ENCODE measurements at places on chromosomes 13 and 19.

DNA sequence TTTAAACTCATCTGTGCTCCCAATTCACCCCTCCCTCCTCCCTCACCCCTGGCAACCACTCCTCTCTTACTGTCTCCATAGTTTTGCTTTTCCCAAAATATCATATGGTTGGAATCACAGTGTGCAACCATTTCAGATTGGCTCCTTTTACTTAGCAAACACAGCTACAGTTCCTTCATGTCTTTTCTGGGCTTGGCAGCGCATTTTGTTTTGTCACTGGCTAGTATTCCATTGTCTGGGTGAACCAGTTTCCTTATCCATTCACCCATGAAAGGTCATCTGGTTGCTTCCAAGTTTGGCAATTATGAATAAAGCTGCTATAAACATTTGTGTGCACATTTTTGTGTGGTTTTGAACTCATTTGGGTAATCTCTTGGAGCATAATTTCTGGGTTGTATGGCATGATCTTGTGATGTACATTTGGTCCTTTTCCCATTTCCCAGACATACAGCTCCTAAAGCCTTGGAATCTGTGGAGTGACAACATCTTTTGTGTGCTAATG, 23.9 kb upstream of the GAS6 start:
- ATAC-seq = no peak
- no peak overlapping the region for H3K4me3 ChIP-seq
- H3K27ac ChIP-seq = no peak overlapping the region

- H3K27me3 ChIP-seq = no peaks in the 10 kb centered on the region
- H3K4me1 ChIP-seq = peaks cover 2% of the 10 kb centered on the region
- no peak overlapping the region for H3K27ac ChIP-seq
- ATAC-seq = no peak
- H3K36me3 ChIP-seq = peaks cover 54% of the 10 kb centered on the region
Observed at GRCh38 chr13:72823724-72824123, 41.8 kb downstream of the PIBF1 start.

DNA sequence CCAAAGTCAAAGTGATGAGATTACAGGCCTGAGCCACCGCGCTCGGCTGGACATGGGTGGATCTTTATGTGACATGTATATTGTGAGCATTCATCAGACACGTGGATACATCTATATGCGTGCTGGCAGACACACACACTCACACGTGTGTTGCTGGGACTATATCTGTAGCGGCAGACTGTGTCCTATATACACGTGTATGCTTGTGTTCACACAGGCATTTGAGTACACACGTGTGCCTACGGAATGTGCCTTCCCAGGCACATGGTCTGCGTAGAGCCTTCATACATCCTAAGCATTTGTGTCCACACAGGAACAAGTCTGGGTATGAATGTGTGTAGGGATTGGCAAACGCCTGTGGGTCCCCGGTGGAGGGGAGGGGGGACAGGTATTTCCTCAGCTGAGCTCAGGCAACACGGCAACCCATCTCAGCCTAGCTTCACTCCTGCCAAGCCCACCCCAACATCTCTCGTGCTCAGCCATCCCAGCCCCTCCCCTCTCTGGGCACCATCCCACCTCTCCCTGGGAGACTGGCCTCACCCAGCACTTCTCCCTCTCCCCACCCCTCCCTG, 2.6 kb downstream of the UNC13A start:
- H3K27me3 ChIP-seq = peaks cover 84% of the 10 kb centered on the region
- H3K4me3 ChIP-seq = no peak overlapping the region
- no peak overlapping the region for H3K27ac ChIP-seq
- no peaks in the 10 kb centered on the region for H3K36me3 ChIP-seq

DNA sequence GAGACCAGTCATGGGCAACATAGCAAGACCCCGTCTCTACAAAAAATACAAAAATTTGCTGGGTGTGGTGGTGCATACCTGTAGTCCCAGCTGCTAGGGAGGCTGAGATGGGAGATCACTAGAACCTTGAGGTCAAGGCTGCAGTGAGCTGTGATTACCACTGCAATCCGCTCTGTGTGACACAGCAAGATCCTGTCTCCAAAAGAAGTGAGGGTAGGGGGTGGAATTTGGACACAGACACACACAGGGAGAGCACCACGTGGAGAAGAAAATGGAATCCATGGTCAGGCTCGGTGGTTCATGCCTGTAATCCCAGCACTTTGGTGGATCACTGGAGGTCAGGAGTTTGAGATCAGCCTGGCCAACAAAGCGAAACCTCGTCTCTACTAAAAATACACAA, 8.7 kb downstream of the TNFSF9 start:
- H3K27ac ChIP-seq = no peak overlapping the region
- peaks cover 25% of the 10 kb centered on the region for H3K4me1 ChIP-seq
- H3K36me3 ChIP-seq = peaks cover 18% of the 10 kb centered on the region
- no peak for ATAC-seq
- H3K4me3 ChIP-seq = no peak overlapping the region
- no peaks in the 10 kb centered on the region for H3K27me3 ChIP-seq

- peak overlapping the region; percentile 91 for H3K27ac ChIP-seq
- H3K4me3 ChIP-seq = peak overlapping the region; percentile 67
- peak; percentile 75 for ATAC-seq
- peaks cover 58% of the 10 kb centered on the region for H3K36me3 ChIP-seq
- peaks cover 87% of the 10 kb centered on the region for H3K4me1 ChIP-seq
- H3K27me3 ChIP-seq = no peaks in the 10 kb centered on the region
Observed at GRCh38 chr19:10760273-10760944, 42.5 kb downstream of the DNM2 start.

DNA sequence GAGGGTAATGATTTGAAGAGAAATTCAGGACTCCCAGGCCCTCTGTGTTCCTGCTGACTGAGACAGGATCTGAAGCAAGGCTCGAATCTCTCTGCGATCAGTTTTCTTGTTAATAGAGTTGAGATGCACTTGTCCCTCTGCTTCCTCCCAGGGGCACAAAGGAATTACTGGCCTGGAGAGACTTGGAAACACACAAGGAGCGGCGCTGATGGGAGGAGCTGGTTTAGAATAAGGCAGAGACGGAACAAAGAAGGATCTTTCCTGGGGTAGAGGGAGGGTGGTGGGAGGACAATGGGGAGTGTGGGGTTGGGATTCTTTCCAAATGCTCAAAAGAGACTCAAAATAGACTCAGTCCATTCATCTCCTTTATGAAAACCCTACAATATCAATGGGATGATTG, 719.1 kb downstream of the UQCRFS1 start:
- no peaks in the 10 kb centered on the region for H3K36me3 ChIP-seq
- no peaks in the 10 kb centered on the region for H3K27me3 ChIP-seq
- no peak overlapping the region for H3K27ac ChIP-seq
- no peaks in the 10 kb centered on the region for H3K4me1 ChIP-seq
- ATAC-seq = no peak

GRCh38 chr19:33564836-33565338, 43.3 kb upstream of the PEPD start:
- H3K4me1 ChIP-seq = no peaks in the 10 kb centered on the region
- peaks cover 12% of the 10 kb centered on the region for H3K27me3 ChIP-seq
- no peaks in the 10 kb centered on the region for H3K36me3 ChIP-seq
- H3K27ac ChIP-seq = no peak overlapping the region

DNA sequence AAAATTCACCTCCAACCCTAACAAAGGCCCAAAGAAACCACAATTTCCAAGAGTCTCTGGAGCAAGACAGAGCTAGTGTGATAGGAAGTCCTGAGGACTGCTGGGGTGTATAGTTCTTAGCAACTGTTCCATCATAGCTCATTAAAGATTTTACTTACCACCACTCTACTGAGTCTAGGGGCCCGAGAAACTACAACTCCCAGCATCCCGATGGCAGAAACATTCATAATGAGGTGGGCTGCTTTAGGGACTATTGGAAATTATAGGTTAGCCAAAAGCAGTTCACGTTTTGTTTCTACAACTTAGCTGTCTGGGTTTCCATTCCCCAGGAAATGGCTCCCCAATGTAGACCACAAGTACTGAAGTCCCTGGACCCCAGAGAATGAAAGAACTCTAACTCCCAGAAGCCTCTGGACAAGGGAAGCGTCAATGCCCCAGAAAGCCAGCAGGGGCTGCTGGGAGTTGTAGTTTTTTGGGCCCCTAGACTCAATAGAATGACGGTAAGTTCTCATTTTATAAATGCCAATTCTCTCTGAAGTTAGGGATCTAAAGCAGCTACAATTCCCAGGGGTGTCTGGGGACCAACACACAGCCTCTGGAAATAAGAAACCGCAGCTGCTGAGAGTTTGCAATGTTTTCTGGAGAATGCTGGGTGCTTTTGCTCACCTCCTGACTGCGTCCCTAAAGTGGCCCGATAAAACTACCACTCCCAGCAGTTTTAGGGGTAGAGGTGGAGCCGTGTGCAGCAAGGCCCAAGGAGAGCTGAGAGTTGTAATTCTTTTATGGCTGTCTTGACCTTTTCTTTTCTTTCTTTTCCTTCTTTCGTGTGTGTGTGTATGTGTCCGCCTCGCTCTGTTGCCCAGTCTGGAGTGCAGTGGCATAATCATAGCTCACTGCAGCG, 11.1 kb downstream of the FTL start:
- no peak overlapping the region for H3K4me3 ChIP-seq
- no peaks in the 10 kb centered on the region for H3K27me3 ChIP-seq
- peaks cover 20% of the 10 kb centered on the region for H3K4me1 ChIP-seq
- ATAC-seq = peak; percentile 52

- H3K27me3 ChIP-seq = peaks cover 63% of the 10 kb centered on the region
- H3K36me3 ChIP-seq = no peaks in the 10 kb centered on the region
- H3K4me3 ChIP-seq = no peak overlapping the region
- H3K4me1 ChIP-seq = no peaks in the 10 kb centered on the region
- H3K27ac ChIP-seq = no peak overlapping the region
Observed at GRCh38 chr19:5864725-5865486, 5.4 kb downstream of the FUT5 start.

- ATAC-seq = no peak
- no peaks in the 10 kb centered on the region for H3K36me3 ChIP-seq
- no peaks in the 10 kb centered on the region for H3K4me1 ChIP-seq
- no peak overlapping the region for H3K4me3 ChIP-seq
- H3K27me3 ChIP-seq = no peaks in the 10 kb centered on the region
- H3K27ac ChIP-seq = no peak overlapping the region
Observed at GRCh38 chr13:75318138-75318833, 163.7 kb downstream of the TBC1D4 start.

DNA sequence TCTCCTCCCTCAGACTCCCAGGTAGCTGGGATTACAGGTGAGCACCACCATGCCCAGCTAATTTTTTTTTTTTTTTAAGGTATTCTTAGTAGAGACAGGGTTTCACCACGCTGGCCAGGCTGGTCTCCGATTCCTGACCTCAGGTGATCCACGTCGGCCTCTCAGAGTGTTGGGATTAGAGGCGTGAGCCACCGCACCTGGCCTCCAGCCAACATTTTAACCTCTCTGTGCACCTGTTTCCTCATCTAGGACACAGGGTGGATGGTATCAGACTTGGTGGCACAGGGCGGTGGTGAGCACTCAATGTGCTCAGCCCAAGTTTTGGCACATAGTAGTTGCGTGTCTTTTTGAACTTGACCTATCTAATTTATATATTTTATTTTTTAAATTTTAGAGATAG, 12.5 kb downstream of the APBA3 start:
- H3K36me3 ChIP-seq = peaks cover 34% of the 10 kb centered on the region
- H3K4me1 ChIP-seq = no peaks in the 10 kb centered on the region
- no peak overlapping the region for H3K27ac ChIP-seq
- H3K4me3 ChIP-seq = no peak overlapping the region
- peaks cover 7% of the 10 kb centered on the region for H3K27me3 ChIP-seq
- ATAC-seq = no peak

DNA sequence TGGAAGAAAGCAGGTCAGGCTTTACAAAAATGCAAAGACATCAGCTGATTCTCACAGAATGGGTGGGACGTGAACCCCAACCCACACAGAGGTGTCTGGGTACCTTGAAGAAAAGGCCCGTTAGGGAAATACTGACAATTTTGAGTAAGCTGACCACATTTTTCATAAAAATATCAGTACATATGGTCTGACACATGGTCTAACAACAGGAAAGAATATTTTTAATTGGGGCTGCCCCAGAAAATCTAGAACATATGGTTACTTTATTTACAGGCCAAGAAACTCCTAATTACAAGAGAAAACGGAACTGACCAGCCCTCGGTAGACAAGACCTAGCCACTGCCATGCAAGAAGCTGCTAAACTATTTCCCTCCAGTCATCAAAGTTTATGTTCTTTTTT, 48.7 kb upstream of the ITM2B start:
- H3K4me1 ChIP-seq = peaks cover 59% of the 10 kb centered on the region
- peak overlapping the region; percentile 65 for H3K27ac ChIP-seq
- ATAC-seq = peak; percentile 89
- H3K27me3 ChIP-seq = no peaks in the 10 kb centered on the region
- no peaks in the 10 kb centered on the region for H3K36me3 ChIP-seq

GRCh38 chr13:58318495-58319167, 687.1 kb downstream of the PCDH17 start:
- H3K27ac ChIP-seq = no peak overlapping the region
- ATAC-seq = no peak
- H3K36me3 ChIP-seq = no peaks in the 10 kb centered on the region
- no peak overlapping the region for H3K4me3 ChIP-seq

DNA sequence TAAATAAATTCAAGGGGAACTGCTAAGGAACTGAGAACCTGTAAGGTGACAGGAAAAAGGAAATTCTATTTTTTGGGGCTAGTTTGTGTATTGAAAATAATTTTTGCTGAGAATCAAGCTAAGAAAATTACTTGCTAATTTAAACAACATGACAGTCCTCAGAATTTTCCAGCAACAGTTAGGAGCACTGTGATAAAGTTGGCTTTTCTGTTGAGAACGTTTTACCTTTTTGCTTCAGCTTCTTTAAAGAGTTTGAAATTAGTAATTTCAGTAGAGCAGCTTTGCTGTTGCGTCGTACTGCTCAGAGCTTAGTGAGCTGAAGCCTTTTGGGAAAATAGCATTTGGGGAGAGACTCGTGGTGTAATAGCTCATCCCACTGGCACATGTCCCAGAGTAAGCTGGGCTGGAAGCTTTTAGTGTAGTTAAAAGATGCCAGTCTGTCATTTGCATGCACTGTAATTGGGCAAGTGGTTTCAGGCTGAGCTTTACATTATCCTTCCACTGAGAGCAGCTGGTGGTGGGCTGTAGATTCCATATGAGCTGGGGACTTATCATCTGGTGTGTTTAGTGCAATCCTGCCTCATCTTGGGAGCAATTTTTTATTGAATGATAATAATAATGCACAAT, 69.8 kb downstream of the LRCH1 start:
- peaks cover 87% of the 10 kb centered on the region for H3K4me1 ChIP-seq
- no peaks in the 10 kb centered on the region for H3K27me3 ChIP-seq
- H3K36me3 ChIP-seq = no peaks in the 10 kb centered on the region
- ATAC-seq = no peak
- H3K4me3 ChIP-seq = no peak overlapping the region

GRCh38 chr13:113650275-113650674, 7.7 kb downstream of the ATP4B start:
- no peak for ATAC-seq
- peaks cover 10% of the 10 kb centered on the region for H3K4me1 ChIP-seq
- no peaks in the 10 kb centered on the region for H3K27me3 ChIP-seq
- peaks cover 24% of the 10 kb centered on the region for H3K36me3 ChIP-seq

- H3K4me1 ChIP-seq = no peaks in the 10 kb centered on the region
- H3K27me3 ChIP-seq = peaks cover 31% of the 10 kb centered on the region
- H3K36me3 ChIP-seq = no peaks in the 10 kb centered on the region
Observed at GRCh38 chr13:21723807-21724505, 53.1 kb downstream of the FGF9 start.

DNA sequence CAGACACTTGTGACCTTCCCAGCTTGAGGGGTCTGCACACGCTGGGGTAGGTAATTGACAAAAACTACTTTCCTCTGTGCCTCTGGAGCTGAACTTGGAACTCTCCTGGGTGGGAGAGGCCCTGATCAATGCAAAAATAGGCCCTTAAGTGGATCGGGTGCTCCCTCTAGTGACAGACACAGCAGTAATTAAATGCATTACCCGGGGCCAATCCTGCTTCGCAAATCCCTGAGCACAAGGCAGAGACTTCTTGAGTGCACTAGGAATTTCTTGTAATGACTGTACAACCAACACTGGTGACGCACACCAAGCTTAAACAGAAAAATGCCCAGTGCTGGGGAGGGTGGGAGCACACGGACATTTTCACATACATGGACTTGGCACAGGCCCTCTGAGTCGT, 10.6 kb upstream of the UBE2S start:
- H3K4me1 ChIP-seq = no peaks in the 10 kb centered on the region
- ATAC-seq = peak; percentile 43
- no peak overlapping the region for H3K4me3 ChIP-seq
- peaks cover 29% of the 10 kb centered on the region for H3K27me3 ChIP-seq

Measured in stimulated activated memory B cell treated with anti-CD40 and anti-IgM and Interleukin-4, amounts not matched to agents 10 μg/mL and 1 μg/mL and 100 μg/mL, for 72 hours (primary cell).